ENCODE measurements at places on chromosomes 5 and 9.

- DNase-seq: no peak
These were observed 189.2 kb upstream of the DMAC1 start for GRCh38 chr9:7988644-7989280.

DNA sequence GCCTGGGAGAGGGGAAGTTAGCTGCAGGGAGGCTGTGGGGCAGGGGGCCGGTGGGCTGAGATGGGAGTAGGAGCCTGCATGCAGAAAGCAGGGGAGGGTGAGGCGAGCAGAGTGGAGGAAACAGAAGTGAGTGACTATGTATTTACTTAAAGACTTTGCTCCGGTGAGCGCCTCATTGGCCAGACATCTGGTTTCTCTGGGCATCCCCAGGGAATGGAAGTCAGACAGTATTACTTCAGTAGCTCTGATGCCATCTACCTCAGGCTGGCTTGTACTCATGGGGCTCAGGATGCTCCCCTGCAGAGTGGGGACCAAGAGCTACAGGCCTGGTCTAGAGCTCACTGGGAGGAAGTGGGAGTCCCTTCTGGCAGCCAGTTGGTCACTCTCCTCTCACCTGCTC is 78.2 kb upstream of the ARAP3 start:
- no peak for DNase-seq

DNA sequence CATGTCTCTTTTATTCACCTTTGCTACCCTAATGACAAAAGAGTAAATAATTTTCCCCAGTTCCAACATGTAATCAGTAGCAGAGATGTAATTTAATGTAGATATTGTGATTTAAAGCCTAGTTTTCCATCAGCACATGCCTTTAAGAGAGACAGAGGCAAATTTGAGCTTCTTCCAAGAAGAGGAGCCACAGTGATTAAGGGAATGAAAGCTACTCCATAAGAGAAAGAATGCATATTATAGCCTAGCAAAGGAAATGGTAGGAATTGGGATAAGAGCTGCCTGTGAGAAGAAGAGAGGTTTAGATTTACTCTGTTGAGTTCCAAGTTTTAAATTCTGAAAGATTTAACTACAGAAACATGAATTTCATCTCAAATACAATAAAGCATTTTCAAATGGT is 591.0 kb upstream of the DMAC1 start:
- no peak for DNase-seq

DNA sequence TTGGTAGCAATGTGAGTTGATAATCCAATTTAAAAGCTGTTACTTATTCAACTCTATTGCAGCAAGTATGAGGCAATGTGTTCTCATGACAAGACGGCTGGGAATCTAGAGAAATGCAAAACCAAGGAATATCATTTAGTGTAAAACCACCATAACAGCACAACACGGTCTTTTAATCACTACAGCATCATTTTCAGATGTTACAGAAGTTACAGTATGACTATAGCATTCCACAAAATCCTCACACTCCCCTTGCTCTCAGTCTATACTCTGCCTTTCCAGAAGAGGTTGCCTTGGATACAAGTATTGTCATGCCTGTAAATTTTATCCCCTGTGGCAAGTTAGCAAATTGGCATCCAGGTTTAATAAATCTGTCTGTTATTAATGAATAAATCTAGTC is 28.6 kb upstream of the TAS2R1 start:
- no peak for DNase-seq

DNA sequence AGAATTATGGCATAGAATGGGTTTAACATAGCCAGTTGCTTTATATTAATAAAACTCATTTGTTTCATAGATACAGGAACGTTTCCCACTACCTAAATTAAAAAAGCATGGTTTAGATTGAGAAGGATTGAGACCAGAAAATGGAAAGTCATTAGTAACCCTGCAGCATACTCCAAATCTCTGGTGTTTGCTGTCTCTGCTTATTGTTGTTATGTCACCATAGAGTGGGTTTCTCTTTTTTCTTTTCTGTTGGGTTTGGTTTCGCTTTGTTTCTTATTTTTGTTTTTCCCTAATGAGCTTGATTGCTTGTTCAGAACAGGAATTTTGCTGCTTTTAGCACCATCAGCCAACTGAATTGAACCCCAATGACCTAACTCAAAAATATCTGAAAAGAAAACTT is 1034.8 kb downstream of the MAT2B start:
- no peak for DNase-seq

DNA sequence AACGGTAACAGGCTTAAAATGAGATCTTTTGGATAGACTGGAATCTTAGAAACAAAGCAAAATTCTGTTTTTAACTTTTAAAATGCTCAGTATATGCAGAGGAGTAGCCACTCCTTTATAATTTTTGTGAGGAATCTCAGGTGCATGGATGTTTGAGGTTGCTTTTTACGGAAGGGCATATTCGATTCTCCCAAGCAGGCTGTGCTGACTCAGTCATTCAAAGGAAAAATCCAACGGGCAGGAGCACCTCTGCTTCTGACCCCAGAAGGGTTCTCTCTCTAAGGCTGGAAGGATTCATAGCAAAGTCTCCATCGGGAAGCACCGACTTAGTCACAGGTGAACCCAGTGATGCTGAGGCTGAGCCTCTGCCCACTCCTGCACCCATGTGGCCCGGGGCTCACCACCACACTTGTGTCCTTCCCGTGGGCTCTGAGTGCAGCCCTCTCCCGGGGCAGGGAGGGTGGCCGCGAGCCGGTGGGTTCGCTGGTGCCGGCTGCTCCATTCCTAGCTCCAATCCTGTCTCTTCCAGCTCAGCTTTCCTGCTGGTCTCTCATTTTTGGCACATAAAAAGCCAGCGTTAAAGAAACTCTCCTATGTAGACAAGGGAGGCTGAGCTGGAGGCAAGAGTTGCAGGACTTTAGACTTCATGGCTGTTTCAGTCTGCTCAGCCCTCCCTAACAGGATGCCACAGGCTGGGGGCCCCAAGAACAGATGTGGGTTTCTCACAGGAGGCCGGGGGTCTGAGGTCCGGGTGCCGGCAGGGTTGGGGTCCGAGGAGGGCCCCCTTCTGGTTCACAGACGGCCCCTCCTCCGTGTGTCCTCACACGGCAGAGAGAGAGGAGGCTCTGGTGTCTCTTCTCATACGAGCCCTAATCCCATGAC is 135.6 kb upstream of the LPCAT1 start:
- no peak for DNase-seq

DNA sequence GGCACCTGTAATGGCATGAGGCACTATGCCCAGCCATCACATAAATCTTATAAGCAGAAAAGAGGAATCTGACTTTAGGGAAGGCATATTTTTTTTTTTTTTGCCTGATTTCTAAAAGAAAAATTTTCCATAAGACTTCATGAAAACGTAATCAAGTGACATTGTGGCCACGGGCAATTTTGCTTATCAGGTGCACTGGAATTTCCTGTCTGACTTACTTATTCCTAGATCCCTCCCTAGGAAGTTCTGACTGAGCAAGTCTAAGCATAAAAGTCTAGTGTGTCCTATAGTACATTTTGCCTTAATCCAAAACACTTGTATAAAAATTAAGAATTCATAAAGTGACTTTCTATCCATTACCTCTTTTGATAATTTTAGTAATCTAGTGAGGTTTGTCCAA is 12.5 kb downstream of the C5orf46 start:
- no peak for DNase-seq

- DNase-seq: no peak
These were observed 42.9 kb upstream of the RNF130 start for GRCh38 chr5:180114304-180115003.

GRCh38 chr5:156949424-156949823 is 13.6 kb downstream of the TIMD4 start:
- no peak for DNase-seq

GRCh38 chr9:98327249-98327561 is 71.8 kb upstream of the TBC1D2 start:
- DNase-seq: no peak

GRCh38 chr9:110252509-110253139 is 3.7 kb downstream of the TXN start:
- no peak for DNase-seq

GRCh38 chr5:95837492-95837891 is 15.0 kb upstream of the GLRX start:
- DNase-seq: no peak

- DNase-seq: no peak
These were observed 196.3 kb downstream of the TRIO start for GRCh38 chr5:14339468-14339867.
